NCI-H446 (cell line): ENCODE measurements at places on chromosomes 12 and 14.

- DNase-seq, result no peak
Measured at GRCh38 chr12:119942386-119942785, 46.6 kb upstream of the BICDL1 start.

- DNase-seq, result no peak
Measured at GRCh38 chr12:45290216-45290605, 74.3 kb downstream of the ANO6 start.

- DNase-seq, result no peak
Measured at GRCh38 chr14:69716478-69717187, 50.3 kb upstream of the SRSF5 start.

DNA sequence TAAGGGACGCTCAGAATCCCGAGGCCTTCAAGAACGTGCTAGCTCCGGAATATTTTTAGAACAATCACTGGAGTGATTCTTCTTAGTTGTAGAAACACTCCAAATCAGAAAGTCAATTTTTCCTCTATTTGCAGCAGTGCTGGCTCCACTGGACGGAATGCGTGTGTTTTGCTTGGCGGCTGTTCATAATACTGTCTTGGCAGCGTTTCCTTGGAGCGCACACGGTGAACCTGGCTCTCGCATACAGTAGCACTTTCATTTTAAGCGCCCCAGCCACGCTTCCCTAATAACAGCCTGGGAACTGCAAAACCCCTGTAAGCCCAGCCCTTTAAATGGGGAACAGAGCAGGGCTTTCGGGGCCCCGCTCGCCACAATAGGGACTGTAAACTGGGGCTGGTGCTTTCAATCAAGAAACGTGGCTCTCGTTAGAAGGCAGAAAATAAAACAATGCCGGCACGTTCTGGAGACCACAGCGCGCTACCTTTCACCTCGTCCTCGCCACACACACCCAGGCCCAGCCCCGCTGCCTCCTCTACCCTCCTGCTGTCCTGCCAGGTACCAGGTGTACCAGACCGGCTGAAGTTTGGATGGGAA is 79.9 kb downstream of the BCL11B start:
- DNase-seq, result peak; percentile 88

GRCh38 chr12:42957136-42957535 is 367.6 kb upstream of the PRICKLE1 start:
- peak; percentile 77 for DNase-seq
